NCI-H2227 treated with DMSO at 0.1 percent for 48 hours (cell line): ENCODE measurements at places on chromosomes 12 and 14.

DNA sequence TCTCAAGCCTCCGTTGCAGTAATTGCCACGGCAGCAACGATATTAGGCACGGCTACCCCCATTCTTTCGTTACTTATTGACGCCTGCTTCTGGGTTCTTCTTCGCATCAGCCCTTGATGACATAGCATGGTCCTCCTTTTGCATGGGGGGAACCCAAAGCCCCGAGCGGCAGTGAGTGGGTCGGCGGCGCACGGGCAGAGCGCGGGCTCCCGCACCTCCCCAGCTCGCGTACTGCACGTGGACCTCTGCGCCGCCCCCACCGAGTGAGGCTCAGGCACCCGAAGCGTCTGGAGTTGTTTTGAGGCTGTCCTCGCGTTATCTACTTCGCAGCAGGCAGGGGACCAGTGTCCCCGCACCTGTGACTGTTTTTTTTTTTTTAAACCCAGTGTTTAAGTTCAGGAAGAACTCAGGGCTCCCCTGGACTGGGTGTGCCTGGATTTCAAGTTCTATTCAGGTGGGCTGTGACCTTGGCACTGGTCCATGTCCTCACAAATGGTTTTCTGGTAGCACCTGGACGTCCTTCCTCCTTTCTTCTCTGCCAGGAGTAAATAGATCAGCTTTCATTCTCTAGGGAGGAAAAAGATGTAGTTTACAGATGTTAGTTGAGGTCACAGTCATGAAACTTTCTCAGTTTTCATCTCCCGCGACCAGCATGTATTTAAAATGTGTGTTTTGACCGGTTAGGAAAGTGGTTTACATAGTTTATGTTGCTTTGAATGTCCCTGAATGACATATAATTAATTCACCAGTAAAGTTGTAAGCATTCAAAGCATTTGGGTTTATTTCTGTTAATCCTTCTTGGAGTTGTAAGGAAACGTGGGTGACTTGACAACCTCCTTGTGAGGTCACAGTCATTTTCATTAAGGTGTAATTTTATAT, 1.4 kb upstream of the FOXN4 start:
- DNase-seq, result no peak

DNA sequence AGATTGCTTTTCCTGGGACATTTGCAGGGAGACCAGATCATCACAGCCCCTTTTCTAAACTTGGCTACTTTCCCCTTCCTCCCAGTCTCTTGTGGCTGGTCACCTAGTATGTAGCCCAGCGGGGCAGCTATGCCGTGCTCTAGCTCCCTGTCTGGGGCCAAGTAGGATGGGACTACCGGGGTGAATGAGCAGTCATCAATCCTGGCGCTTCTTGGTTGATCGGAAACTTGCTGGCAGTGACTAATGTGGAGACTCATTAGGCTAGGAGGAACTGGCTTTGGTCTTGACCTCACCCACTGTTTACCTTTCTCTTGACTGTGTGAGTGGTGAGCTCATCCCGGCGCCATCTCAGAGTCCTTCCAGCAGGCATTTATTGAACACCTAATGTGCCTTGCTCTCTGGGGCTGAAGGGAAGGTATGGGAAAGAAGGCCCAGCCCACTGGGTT, 15.9 kb downstream of the PLEKHG3 start:
- DNase-seq, result no peak

- peak; percentile 22 for DNase-seq
Measured at GRCh38 chr12:14756334-14757143, 46.7 kb downstream of the WBP11 start.

- no peak for DNase-seq
Measured at GRCh38 chr14:44606576-44606975, 99.5 kb upstream of the FSCB start.

DNA sequence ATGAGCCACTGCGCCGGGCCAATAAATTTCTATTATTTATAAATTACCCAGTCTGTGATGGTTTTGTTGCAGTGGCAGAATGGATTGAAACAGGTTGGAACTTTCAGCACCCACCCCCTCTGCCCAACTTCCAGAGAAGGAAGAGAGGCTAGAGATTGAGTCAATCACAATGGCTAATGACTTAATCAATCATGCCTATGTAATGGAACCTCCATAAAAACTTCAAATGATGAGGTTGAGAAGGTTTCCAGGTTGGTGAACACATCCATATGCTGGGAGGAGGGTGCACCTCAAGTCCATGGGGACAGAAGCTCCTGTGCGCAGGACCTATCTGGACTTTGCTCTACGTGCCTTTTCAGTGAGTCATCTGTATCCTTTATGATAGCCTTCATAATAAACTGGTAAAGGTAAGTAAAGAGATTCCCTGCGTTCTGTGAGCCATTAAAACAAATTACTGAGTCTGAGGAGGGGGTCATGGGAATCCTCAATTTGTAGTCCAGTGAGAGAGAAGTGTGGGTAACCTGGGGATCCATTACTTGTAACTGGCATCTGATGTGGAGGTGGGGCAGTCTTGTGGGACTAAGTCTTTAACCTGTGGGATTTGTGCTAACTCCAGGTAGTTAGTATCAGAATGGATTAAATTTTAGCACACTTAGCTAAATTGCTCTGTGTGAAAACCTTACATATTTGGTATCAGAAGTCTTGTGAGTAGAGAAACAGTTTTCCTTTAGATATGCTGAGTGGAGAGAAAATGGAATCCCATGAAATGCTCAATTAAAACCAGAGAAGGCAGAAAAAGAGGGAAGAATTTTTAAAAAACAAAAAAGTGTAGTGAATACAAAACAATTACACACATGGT, 11.7 kb upstream of the NGDN start:
- DNase-seq, result no peak

DNA sequence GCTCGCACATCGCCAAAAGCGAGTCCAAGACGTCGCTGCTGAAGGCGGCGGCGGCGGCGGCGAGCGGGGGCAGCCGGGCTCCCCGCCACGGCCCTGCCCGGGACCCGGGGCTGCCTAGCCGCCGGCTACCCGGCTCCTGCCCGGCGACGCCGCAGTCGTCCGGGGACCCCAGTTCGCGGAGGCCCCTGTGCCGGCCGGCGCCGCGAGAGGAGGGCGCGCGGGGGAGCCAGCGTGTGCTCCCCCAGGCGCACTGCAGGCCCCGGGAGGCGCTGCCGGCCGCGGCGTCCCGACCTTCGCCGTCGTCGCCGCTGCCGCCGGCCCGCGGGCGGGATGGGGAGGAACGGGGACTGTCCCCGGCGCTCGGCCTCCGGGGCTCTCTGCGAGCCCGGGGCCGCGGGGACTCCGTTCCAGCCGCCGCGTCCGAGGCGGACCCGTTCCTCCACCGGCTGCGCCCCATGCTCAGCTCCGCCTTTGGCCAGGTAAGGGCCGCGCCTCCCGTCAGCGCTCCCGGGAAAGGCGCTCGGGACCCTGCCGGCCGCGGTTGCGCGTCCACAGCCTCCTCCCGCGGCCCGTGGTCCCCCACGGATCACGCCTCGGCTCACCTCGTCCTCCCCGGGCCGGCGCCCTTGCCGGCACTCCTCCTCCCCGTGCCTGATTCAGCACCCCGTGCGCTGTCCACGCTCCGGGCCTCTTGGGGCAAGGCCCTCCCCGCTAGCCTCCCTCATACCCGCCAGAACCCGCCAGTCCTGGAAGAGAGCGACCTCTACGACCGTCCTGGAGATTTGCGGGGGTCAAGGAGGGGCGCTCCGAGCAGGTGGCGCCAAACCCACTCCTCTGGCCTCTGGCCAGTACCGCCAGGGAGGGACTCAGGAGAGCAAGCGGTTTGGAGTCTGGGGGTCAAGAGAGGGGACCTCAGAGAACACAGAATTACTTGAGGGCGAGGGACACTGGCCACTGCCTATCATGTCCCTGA, 721 bp downstream of the CABP1 start:
- no peak for DNase-seq

DNA sequence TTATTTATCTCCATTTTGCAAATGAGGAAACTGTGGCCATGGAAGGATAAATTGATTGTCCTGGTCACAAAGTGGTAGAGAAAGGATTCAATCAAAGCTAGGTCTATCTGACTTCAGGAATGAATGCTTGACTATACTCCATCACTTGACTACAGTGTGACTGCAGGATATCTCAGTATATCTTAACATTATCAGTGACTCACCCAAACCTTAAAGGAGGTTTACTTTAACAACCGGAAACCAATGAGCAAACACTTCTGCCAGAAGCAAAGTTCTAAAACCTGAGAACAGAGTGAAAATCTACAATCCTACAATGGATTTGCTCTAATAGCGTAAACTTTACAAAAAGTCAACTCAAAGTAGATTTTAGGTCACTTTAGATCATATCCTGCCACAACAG, 277.0 kb downstream of the CEP128 start:
- DNase-seq, result no peak

- no peak for DNase-seq
Measured at GRCh38 chr12:54369597-54370131, 5.4 kb upstream of the GPR84 start.

GRCh38 chr12:6606331-6607131, 648 bp downstream of the CHD4 start:
- DNase-seq, result no peak

- no peak for DNase-seq
Measured at GRCh38 chr12:24083838-24084237, 134.4 kb upstream of the SOX5 start.

DNA sequence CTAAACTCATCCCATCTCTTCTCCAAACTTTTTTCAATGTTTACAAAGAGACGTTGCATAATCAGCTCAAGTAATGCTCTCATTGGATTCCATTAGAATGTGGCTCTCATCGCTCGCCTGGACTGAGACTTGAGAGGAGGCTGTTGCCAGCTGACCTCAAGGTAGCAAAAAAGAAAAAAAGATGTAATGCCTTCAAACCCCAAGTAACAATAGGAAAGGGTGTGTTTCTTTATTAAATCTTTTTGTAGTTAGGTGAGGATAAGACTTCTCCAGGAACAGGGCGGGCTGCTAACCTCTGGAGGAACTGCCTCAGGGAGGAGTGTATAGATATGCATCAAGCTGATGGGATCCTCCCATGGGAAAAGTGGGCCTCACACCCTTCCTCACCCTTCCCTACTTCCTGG, 956 bp upstream of the PTHLH start:
- no peak for DNase-seq

- DNase-seq, result no peak
Measured at GRCh38 chr12:90261283-90261682, 552.6 kb upstream of the ATP2B1 start.

- DNase-seq, result no peak
Measured at GRCh38 chr12:109723311-109723881, 9.8 kb downstream of the FAM222A start.

DNA sequence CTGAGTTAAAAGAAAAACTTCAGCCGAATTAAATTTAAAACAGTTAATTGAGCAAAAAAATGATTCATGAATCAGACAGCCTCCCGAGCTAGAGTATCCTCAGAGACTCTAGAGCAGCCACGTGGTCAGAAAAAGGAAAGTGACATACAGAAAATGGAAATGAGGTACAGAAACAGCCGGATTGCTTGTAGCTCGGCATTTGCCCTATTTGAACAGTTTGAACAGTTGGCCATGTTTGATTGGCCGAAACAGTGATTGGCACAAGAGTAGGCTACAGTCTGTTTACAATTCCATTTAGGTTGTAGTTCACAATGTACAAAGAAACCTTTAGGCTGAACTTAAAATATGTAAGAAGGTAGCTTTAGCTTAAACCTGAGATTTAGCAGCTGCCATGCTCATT, 12.9 kb upstream of the OXA1L start:
- no peak for DNase-seq

GRCh38 chr14:51807356-51807755, 53.1 kb upstream of the GNG2 start:
- DNase-seq, result no peak

- DNase-seq, result no peak
Measured at GRCh38 chr14:99560922-99561683, 42.9 kb downstream of the CCDC85C start.

DNA sequence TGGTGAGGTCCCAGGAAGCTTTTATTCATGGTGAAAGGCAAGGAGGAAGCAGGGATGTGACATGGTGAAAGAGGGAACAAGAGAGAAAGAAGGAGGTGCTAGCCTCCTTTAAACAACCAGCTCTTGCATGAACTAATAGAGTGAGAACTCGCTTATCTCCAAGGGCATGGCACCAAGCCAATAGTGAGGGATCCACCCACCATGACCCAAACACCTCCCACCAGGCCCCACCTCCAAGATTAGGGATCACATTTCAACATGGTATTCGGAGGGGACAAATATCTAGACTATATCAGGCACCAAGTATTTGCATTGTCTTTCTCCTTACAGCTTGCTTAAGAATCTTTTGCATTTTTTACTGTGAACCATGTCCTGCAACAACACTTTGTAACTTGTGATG, 91.9 kb upstream of the DHRS4 start:
- DNase-seq, result no peak

- DNase-seq, result no peak
Measured at GRCh38 chr14:47240748-47241437, 434.5 kb downstream of the MDGA2 start.

DNA sequence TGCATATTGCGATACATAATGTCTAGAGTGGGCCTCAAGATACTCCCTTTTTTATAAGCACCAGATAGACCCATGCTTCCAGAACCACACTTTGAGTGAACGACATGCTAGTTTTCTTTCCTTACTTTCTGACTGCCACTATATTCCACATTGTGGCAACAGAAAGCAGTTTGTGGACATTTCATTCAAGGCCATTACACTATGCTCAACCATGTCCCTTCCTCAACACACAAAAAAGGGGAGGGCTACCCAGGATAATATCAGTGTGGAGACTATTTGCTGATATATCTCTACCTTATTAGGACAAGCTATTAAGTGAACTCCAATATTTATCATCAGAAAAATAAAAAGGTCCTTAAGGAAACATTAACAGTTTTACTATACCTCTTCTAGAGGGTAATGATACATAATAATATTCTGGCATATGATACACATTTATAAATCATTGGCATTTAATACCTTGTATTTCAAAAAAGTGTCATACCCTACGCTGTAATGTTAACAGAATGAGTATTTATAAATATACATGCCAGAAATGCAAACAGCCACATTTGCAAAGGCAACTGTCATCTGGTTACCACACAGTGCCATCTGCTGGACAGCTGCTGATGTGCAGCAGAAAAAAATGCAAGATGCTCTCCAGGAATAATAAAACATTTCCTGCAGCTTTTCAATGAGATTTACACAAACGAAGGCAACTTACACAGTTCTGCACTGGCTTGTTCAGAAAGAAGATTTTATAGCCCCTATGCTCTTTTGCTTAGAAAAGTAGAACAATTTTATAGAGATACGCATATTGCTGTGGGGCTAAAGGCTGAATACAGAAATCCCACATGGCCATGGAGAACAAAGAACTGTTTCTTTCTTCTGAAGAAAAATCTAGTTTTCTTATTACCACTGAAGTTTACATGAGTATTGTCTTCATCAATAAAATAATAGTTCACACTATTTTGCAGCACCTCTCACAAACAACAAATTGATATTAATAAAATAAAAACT, 182.2 kb upstream of the GRIP1 start:
- DNase-seq, result peak; percentile 50
